Gastrocnemius medialis (tissue), 4 donors: ENCODE measurements at places on chromosomes 2 and 18. TPM values are rescaled to one million over a fixed set of nuclear protein-coding genes. Genes with fewer than 3 reads are reported as not detected.

- H3K27me3 ChIP-seq: no peaks in the 10 kb centered on the region
- no peak overlapping the region for H3K4me3 ChIP-seq
- H3K4me1 ChIP-seq: peaks cover 8% of the 10 kb centered on the region
Observed at GRCh38 chr2:52475590-52475989, 1292.0 kb upstream of the CHAC2 start.

SPAST gene
- total RNA-seq: 25.0 TPM

DNA sequence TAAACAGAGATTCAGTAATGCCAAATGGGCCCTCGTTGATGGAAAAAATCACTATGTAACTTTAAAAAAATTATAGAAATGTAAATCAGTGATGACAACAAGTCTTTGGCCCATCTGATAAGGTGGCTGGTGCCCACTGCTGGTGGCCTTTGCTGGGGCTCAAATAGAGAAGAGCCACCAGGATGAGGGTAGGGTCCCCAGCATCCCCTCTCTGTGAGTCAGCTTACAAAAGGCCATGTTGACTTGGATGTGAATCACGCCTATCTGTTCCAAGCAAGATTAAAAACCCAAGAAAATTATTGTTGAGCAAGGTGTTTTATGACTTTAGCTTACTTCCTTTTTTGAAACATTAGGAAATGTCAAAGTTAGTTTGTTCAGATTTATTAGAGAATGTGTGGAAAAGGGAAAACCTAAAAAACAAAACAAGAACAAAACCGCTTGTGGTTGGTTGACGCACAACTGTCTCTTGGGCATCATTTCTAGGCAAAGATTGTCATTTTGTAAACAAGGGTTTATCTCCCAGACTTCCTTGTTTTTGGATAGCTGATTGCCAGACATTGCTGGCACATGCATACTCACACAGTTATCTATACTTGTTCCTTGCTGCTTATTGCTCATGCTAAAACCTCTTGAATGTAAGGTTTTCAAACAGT lies 53.7 kb upstream of the ZNF396 start:
- no peak for DNase-seq
- no peaks in the 10 kb centered on the region for H3K27me3 ChIP-seq
- H3K36me3 ChIP-seq: no peaks in the 10 kb centered on the region
- H3K27ac ChIP-seq: no peak overlapping the region

CDKL4 gene
- total RNA-seq: not detected

GRCh38 chr2:197345846-197346370 lies 35.3 kb upstream of the ANKRD44 start:
- peak; percentile 32 for DNase-seq
- peak overlapping the region; percentile 86 for H3K27ac ChIP-seq
- no peaks in the 10 kb centered on the region for H3K36me3 ChIP-seq
- H3K4me1 ChIP-seq: peaks cover 14% of the 10 kb centered on the region
- no peaks in the 10 kb centered on the region for H3K27me3 ChIP-seq

ZC3H6 gene
- total RNA-seq: 15.1 TPM

DNA sequence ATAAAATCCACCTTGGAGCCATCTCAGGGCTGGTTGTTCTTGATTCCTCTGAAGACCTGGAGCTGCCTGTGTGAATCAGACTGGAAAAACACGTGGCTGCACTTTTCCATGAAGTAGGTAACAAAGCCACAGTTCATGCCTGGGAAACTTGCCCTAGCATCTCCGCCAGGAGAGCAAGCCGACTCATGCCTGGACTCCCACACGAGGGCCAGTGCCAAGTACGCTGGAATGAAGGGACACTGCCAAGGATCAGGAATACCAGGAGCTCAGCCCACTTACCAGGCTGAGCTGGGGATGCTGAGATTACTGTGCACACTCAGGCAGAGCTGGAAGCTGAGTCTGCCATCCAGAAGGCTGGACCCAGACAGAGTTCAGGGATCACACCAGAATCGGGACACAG lies 10.9 kb upstream of the FHL2 start:
- peak; percentile 41 for DNase-seq
- peaks cover 28% of the 10 kb centered on the region for H3K4me1 ChIP-seq
- peak overlapping the region; percentile 57 for H3K27ac ChIP-seq
- no peaks in the 10 kb centered on the region for H3K27me3 ChIP-seq
- H3K36me3 ChIP-seq: no peaks in the 10 kb centered on the region

- H3K36me3 ChIP-seq: no peaks in the 10 kb centered on the region
- no peak overlapping the region for H3K27ac ChIP-seq
- no peak for DNase-seq
- no peak overlapping the region for H3K4me3 ChIP-seq
- H3K4me1 ChIP-seq: no peaks in the 10 kb centered on the region
Observed at GRCh38 chr2:63665091-63665490, 76.3 kb downstream of the MDH1 start.

RNF125 gene
- 0.85 TPM for total RNA-seq

- H3K27ac ChIP-seq: no peak overlapping the region
- no peaks in the 10 kb centered on the region for H3K36me3 ChIP-seq
- peaks cover 58% of the 10 kb centered on the region for H3K27me3 ChIP-seq
- H3K4me1 ChIP-seq: peaks cover 15% of the 10 kb centered on the region
- DNase-seq: no peak
Observed at GRCh38 chr18:28174181-28174905, 2.6 kb downstream of the CDH2 start.

MOGAT1 gene
- total RNA-seq: not detected

DNA sequence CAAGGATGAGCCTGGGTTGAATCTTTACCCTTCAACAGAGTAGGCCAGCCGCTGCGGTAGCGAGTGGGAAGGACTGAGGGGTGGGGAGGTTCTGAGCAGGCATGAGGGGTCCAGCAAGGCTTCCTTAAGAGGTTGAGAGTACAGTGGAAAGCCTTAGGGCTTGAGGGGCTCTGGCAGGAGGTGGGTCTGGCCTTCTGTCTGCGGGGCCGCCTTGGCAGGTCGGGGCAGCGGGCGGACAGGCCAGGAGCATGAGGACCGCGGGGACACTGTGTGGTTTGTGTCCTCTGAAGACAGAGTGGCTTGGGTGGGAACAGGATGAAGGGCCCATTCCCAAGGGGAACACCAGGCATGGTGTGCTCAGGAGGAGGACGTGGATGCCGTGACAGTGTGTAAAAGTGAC lies 250.3 kb downstream of the AGAP1 start:
- H3K4me1 ChIP-seq: no peaks in the 10 kb centered on the region
- H3K27me3 ChIP-seq: no peaks in the 10 kb centered on the region
- no peaks in the 10 kb centered on the region for H3K36me3 ChIP-seq

GRCh38 chr2:217710211-217710765 lies 292.5 kb downstream of the TNS1 start:
- peaks cover 30% of the 10 kb centered on the region for H3K4me1 ChIP-seq
- no peak overlapping the region for H3K4me3 ChIP-seq
- H3K36me3 ChIP-seq: no peaks in the 10 kb centered on the region
- H3K27me3 ChIP-seq: no peaks in the 10 kb centered on the region
- no peak for DNase-seq

GRCh38 chr2:16278421-16279200 lies 338.3 kb downstream of the MYCN start:
- H3K36me3 ChIP-seq: no peaks in the 10 kb centered on the region
- H3K27ac ChIP-seq: no peak overlapping the region
- H3K4me1 ChIP-seq: no peaks in the 10 kb centered on the region
- no peak overlapping the region for H3K4me3 ChIP-seq

DNA sequence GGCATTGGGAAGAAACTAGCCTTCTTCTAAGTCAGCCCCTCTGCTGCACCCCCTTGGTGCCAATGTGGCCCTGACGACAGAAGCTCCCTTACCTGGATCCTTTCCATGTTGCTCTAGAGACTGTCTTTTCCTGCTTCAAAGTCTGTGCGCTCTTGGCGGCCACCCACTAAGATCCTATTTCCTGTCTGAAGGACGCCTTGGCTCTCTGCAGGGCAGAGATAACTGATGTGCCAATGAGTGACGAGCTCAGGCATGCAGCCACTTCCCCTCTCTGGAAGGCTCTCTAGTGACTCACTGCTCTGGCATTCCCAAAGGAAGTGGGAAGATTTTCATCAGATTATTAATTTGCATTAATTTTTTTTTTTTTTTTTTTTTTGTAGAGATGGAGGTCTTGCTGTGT lies 273.5 kb downstream of the CDH20 start:
- peak; percentile 57 for DNase-seq
- H3K36me3 ChIP-seq: no peaks in the 10 kb centered on the region
- no peaks in the 10 kb centered on the region for H3K27me3 ChIP-seq
- peak overlapping the region; percentile 25 for H3K27ac ChIP-seq
- H3K4me1 ChIP-seq: peaks cover 13% of the 10 kb centered on the region
- peak overlapping the region; percentile 25 for H3K4me3 ChIP-seq

SAG gene
- not detected for total RNA-seq

CREG2 gene
- not detected for total RNA-seq

DNA sequence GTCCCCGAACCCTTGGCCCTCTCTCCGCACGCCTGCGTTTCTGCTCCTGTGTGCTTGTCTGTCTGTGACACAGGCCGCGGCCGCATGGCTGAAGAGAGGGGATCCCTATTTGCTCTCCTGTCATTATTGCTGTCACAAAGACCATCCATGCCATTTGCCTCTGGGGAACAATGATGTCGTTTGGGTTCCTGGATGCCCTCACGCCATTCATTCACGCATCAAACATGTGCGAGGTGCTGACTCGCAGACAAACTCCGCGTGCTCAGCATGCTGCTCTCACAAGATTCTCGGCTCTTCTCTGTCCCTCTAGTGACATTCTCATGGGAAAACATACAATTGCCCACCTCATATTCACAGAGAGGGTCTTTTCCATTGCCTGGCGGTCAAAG lies 67.8 kb downstream of the ASB1 start:
- H3K27me3 ChIP-seq: no peaks in the 10 kb centered on the region
- DNase-seq: no peak
- no peak overlapping the region for H3K4me3 ChIP-seq
- H3K27ac ChIP-seq: no peak overlapping the region
- H3K4me1 ChIP-seq: no peaks in the 10 kb centered on the region

IL1F10 gene
- not detected for total RNA-seq

DNA sequence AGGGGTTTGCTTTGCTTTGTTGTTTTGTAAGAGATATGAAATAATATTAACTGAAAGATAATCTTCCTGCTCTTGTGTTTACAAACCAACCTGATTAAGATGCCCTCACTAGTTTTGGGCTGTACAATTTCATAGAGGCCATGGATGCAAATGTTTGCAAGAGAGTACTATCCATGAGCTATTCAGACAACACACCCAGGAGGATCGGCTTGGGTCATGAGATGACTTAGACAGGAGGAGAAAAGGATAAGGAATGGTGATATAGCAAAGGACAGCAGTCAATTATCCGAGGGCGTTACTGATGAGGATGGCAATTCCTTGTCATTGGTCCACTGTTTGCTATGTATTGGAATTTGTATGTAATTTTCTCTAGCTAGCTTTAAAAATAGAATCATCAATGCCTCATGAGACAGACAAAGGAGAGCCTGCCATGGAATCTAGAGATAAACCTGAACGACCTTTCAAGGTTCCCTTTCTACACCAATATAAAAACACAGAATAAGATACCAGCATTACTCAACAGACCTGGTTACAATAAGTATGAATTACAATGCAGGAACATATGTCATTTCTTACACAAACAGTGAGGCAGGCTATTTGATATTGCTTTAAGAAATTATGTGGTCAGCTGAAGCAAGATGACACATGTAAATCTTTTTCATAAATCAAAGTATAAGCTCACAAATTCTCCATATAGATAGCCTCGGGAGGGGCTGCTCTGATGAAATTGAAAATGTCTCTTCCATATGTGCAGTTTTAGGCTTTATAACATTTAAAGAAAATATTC lies 54.4 kb upstream of the SOS1 start:
- H3K4me3 ChIP-seq: no peak overlapping the region
- H3K36me3 ChIP-seq: no peaks in the 10 kb centered on the region
- H3K4me1 ChIP-seq: peaks cover 4% of the 10 kb centered on the region
- H3K27me3 ChIP-seq: no peaks in the 10 kb centered on the region
- no peak overlapping the region for H3K27ac ChIP-seq
- no peak for DNase-seq

TUBB6 gene
- 29.7 TPM for total RNA-seq

ZSWIM2 gene
- not detected for total RNA-seq

- peaks cover 19% of the 10 kb centered on the region for H3K4me1 ChIP-seq
- H3K4me3 ChIP-seq: no peak overlapping the region
- H3K27ac ChIP-seq: no peak overlapping the region
Observed at GRCh38 chr2:69745035-69745434, 3.1 kb downstream of the ANXA4 start.

ADD2 gene
- 0.20 TPM for total RNA-seq

DNA sequence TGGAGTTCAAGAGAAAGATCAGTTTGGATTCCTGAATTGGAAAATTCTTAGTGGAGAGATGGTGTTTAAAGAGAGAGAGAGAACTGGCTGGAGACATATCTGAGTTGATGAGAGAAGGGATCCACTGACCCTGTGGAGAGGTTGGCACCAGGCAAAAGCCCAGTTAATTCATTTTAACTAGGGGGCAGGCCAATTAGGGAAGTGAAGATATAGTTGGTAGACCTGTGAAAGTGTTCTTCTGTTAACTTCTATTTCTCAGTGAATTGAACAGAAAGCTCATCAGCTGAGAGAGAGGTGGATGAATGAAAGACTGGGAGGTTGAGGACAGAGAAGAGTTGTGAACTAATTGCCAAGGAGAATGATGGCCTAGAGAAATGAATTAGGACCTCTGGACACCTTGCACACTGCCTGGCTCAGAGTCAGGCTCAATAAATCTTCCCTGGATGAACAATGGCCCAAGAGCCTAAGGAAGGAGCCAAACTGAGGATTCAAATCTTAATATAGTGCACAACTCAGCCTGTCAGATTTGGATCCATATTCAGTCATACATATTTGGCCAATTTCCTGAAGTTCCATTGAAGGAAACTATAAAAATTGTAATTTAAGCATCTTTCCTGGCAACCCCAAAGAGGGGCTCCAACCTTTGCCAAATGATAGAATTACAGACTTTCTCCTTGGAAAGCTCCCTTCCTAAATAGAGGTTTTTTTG lies 82.2 kb upstream of the RMDN2 start:
- no peaks in the 10 kb centered on the region for H3K36me3 ChIP-seq
- H3K4me3 ChIP-seq: no peak overlapping the region
- no peaks in the 10 kb centered on the region for H3K4me1 ChIP-seq

DNA sequence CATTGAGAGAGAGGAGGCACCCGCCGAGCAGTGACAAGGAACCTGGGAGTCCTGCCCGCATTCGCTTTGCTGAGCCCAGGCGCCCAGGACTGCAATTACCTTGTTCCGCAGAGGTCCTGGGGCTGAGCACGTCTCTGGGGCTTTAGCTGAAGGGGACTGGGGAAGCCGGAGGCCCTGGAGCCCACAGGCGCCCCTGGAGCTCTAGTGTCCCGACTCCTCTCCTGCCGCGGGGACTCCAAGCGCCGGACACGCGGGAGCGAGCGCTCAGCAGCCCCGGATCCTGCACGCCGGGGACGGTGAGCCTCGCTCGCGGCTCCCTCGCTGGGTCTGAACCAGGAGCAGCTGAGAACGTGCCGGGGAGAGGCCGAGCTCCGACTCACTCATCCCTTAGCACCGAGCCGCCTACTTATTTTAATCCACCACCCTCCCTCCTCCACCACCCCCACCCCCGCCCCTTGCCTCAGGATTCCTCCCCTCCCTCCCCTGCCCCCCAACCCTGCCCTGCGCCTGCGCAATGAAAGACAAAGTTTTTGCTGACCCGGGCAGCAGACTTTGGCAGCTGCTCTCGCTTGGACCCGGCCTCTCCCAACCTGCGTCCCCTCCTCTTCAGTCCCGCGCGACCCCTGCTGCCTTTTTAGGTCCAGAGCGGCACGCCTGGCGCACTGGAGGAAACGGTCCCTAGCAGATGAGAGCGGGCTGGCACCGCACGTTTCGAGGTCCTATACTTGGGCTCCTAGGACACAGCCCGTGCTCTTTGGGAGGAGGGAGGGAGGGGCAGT lies at the start of gene OSR1:
TSS of gene OSR1 (minus strand) at position 382 of the 779 bp plus-strand sequence. CDS start 4,818 bp downstream, outside the sequence.
- peak; percentile 38 for DNase-seq
- H3K4me1 ChIP-seq: peaks cover 17% of the 10 kb centered on the region
- peak within 1 kb of the TSS; percentile 54 for H3K27ac ChIP-seq
- H3K36me3 ChIP-seq: no peaks in the 10 kb centered on the region
- peak within 1 kb of the TSS; percentile 71 for H3K4me3 ChIP-seq
- H3K27me3 ChIP-seq: peaks cover 34% of the 10 kb centered on the region
